ENCODE measurements at places on chromosomes 1 and 21.
A peak's percentile ranks its signal among the peaks of the same experiment; 100 is the strongest.

GRCh38 chr1:228206582-228207351 lies 1.1 kb upstream of the OBSCN start:
- no peak for DNase-seq

- DNase-seq: peak; percentile 28
Measured at GRCh38 chr1:32892368-32893197, 6.3 kb downstream of the HPCA start.

DNA sequence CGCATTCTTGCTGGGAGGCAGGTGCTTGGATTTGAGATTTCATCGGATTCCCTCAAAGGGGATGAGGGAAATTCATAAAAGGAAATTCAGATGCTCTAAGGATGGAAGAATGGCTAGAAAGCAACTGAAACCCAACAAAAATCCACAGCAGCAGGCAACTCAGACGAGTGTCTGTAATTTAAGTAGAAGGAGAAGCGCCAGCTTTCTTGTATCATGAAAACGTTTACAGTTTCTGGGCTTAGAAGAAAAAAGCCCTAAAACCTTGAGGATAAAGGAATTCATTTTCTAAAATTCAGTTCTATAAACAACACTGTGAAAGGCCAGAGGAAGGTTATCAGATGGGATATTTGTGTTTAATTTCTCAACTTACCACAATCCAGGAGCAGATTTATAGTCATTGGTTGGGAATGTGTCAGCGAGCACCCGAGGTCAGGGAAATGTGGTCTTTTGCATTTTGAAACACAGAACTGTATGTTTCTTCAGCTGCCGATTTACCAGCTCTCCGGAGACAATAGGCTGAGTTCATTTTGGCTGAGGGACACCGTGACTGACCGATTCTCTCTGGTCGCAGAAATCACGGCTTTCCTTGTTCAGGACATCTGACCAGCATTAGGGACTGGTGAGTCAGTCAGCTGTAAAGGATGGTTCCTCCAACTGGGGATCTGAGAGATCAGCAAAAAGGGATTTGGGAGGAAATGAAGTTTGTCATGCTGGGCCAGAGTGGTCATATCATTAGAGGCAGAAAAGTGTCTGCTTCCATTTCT lies 111.6 kb upstream of the ERRFI1 start:
- DNase-seq: no peak

DNA sequence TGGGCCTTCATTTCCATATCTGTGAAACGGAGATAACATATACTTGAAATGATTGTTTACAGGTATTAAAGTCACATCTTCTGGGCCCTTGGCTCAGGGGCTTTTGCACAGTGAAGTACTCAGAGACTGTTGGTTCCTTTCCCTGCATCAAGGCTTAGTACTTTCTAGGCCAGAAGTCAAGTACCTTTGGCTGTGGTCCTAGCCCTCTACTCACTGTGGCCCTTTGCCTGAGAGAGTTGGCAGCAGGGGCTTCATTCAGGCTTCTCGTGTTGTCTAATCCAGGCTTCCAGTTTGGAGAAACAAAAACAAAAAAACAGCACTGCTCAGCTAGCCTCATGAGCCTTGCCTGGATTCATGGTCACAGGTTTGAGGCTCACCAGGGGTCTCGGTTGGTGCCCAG lies 8.1 kb upstream of the DPH2 start:
- DNase-seq: no peak

- no peak for DNase-seq
Measured at GRCh38 chr1:117260761-117261423, 50.2 kb upstream of the VTCN1 start.

DNA sequence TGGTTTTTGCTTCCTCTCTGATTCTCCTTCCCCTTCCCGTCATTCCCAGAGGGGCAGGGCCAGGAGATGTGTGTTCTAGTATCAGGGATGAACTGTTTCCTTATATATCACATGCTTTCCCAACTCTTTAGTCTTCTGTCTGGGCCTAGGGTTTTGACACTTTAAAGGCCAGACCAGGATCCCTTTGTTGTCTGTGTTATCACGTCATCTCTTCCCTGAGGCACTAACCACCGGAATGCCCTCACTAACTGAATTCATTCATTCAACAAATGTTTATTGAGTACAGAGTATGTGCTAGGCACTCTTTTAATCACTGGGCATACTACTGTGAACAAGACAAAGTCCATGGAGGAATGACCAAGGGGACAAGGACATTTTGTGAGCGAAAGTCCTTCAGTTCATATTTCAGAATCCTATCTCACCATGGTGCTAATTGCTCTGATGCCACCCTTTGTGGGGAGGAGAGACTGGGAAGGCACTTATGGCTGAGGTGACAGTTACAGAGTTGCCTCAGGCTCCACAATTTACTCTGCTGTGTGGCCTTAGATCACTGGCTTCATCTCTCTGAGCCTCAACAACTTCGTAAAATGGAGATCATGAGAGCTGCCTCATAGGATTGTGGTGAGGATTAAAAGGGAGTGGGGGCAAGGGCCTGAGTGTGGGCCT lies 12.0 kb upstream of the ZNF362 start:
- no peak for DNase-seq

DNA sequence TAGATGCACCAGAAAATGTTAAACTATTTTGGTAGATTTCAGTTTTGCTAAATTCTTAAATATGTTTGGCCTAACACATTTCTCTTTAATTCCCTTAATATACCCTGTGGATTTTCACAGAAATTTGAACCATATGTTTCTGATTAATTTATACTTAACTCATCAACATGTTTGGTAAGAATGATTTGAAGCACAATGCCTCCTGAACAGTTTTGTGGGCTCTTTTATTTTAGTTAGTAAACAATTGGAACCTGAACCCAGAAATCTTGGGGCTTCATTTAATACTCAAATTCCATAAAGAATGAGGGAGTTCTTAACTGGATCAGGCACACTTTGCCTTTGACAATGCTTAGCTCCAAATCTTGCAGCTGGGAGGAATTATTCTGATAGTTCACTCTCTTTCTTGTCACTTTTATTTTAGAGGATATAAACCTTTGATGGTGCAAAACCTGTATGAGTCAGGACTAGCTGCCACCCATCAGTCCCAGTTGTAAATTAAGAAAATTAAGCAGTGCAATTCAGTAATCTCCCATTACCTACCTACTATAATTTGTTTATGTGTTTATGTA lies 24.6 kb upstream of the LYPLAL1 start:
- no peak for DNase-seq

DNA sequence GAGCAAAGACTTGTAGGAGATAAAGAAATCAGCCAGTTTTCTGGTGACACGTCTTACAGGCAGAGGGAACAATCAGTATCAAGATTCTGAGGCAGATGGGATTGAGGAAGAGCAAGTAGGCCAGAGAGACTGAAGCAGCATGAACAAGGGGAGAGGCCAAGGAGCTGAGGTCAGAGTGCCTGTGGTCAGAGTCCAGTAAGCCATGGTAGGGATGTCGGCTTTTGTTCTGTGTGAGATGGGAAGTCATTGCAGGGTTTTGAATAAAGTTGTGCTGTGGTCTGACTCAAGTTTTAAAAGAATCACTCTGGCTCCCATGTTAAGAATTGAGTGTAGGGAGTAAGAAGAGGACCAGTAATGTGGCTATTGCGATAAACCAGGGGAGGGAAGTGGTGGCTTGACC lies 85.9 kb upstream of the IVNS1ABP start:
- DNase-seq: no peak

DNA sequence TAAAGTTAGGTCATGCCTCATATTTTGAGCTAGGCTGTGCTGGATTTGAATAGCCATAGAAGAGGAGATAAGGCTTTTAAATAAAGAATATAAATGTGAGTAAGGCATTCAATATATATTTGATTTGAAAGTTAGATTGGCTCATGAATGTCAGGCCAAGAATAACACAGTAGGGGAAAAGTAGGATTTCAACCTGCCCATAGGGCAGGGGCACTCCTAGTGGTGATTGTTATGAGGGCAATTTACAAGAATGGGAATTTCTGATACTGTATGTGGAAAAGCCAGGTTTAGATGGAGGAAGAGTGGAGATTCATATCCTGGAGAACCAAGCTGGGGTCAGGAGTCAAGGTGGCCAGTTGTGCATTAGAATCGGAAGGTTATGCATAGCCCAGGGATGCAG lies 74.9 kb downstream of the DNAH14 start:
- no peak for DNase-seq

DNA sequence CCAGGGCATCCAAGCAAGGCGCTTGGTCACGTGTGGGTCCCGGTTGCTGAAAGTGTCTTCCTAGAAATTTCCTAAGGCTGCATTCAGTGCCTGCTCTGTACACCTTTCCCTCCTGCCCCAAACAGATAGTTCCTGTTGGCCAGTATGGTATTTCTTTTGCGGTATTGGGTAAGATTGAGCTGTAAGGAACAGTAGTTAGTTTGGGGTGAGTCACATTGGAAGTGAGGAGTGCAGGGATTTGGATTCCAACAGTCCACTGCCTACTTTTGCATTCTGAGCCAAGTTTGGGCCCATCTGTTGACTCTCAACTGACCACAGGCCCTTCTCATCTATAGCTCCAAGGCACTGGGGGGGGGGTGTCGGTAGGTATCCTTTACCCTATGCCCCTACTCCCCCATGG lies 83.4 kb downstream of the MAP3K21 start:
- no peak for DNase-seq

DNA sequence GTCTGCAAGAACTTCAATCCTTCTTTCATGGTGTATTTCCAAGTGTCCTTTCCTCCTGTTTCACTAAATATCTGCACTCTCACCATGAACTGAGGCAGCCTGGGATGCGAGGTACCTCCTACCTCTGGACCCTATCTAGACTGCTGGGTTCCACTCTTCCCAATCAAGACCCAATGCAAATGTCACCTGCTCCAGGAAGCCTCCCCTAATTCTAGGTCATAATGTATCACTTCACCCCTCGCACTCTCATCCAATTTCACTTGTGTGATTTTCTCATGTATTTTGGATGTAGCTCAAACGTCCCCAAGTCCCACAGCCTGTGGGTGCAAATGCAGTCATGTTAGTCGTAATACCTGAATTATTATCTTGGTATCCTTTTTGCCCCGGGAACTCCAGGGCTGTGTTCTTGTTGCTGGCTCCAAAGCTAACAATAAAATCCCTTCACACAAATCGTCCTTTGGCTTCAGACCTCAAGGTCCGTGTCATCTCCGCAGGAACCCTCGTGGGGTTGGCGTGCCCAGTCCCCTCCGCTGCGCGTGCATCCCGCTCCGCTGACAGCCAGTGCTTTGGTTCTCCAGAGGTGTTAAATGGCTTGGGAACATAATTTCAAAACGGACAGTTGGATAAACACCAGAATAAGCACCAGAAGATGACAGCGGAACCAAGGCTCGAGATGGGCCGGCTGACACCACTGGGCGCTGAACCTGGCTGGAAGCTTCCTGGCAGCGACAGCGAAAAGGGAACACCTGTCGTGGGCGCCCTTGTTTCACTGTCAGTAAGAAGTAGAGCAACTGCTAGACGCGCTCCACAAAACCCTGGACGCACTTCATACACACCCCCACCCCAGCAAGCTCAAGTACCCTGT lies 1.0 kb upstream of the BACH1 start:
- peak; percentile 31 for DNase-seq

GRCh38 chr1:225747566-225747965 lies 30.1 kb upstream of the SRP9 start:
- DNase-seq: no peak

GRCh38 chr1:226942392-226942791 lies 2.3 kb downstream of the COQ8A start:
- no peak for DNase-seq

DNA sequence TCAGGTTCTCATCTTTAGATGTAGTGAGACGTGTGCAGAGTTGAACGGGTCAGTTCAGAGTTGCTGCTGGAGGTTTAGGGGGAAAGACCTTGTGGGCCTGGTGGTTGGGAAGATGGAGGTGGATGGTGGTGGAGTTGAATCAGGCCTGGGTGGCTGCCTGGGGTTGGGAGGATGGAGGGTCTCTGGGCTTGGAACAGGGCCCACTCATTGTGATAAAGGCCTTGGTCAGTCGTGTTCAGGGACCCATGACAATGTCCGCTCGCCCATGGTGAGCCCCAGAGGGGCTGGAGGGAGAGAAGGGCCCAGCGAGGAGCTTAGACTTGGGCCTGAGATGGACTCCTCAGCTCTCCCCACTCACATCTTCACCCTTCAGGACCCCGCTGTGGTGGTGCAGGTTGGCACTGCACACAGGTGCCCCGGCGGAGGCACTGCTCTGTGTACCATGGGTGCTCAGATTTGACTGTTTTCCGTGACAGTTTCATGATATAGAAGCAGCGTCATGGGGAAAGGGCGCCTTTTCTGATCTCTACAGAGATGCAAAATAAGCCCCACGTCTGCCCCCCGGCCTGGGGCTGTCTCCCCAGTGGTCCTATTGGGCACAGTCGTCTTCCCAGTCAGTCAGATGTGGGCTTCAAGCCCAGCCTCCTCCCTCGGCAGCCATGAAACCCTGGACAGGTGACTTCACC lies 39.2 kb downstream of the DISP3 start:
- no peak for DNase-seq

GRCh38 chr1:118993700-118994026 lies 5.5 kb upstream of the TBX15 start:
- DNase-seq: no peak

DNA sequence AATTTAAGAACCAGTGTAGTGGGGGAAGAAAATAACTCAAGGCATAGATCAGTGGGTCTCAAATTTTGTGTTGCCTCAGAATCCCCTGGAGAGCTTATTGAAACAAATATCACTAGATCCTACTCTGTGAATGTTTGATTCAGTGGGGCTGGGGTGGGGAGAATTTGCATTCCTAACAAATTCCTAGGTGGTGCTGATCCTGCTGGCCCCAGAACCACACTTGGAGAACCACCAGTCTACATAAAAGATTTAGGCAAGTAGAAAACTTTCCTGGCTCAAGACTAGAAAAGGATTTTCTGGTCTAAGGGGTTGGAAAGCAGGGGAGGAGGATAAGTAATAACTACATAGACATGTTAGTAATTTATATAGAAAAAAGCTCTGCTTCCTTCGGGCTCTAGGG lies 34.1 kb upstream of the C1orf21 start:
- DNase-seq: no peak

GRCh38 chr1:236066828-236067386 lies 2.0 kb upstream of the NID1 start:
- DNase-seq: peak; percentile 55

GRCh38 chr21:25831300-25831960 lies 96.7 kb downstream of the GABPA start:
- DNase-seq: no peak

- DNase-seq: no peak
Measured at GRCh38 chr1:109274533-109275476, 8.1 kb downstream of the PSRC1 start.

DNA sequence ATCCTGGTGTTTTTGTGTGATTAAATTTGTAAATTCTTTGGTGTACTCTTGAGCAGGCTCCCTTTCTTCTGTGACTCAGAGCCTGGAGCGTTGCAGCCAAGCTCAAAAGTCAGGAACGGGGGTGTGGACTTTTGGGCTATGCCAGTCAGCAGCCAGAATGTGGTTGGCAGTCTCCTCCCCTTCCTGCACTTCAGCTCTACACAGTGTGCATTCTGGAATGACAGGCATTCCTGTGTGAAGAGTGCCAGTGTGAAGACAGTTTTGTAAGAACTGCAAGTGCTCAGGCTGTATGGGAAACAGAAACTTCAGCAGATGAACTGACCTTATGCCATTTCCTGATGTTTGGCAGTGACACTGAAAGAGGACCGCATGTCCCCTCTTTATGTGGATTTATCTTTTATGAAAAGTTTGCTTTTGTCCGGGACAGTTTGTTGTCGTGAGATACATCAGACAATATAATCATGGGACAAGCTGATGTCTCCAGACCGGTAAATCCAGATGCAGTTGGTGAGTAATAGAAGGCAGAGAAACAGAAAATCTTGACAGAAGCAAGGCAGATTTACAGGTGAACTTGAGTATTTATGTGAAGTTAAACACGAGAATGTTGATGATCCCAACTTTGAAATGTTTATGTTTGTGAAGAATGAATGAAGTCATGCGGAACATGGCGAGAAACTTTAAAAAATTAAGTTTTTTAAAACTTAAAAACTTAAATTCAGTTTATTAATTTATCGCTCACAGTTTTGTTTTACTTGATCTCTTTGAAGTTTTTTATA lies 67.7 kb upstream of the RCC1 start:
- peak; percentile 33 for DNase-seq
